ENCODE measurements at places on chromosomes 1 and 21.

- no peak for DNase-seq
Measured at GRCh38 chr1:205716371-205717132, 33.4 kb downstream of the NUCKS1 start.

DNA sequence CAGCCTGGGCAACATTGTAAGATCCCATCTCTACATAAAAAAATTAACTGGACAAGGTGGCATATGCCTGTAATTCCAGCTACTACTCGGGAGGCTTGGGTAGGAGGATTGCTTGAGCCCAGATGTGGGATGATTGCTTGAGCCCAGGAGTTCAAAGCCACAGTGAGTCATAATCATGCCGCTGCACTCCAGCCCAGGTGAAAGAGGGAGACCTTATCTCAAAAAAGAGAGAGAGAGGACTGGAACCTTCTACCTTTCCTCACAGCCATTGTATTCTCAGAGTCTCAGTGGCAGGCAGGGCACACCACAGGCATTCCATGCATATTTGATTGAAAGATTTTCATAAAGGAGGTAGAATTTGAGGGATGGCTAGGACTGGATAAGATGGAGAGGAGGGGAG is 78.4 kb downstream of the KIF14 start:
- DNase-seq, result no peak

GRCh38 chr1:29875557-29876028 is 639.3 kb downstream of the PTPRU start:
- DNase-seq, result no peak

- no peak for DNase-seq
Measured at GRCh38 chr1:226938903-226939437, 1.1 kb upstream of the COQ8A start.

GRCh38 chr1:78683079-78683478 is 33.4 kb downstream of the IFI44 start:
- no peak for DNase-seq

GRCh38 chr1:193417945-193418744 is 231.7 kb upstream of the B3GALT2 start:
- DNase-seq, result no peak

DNA sequence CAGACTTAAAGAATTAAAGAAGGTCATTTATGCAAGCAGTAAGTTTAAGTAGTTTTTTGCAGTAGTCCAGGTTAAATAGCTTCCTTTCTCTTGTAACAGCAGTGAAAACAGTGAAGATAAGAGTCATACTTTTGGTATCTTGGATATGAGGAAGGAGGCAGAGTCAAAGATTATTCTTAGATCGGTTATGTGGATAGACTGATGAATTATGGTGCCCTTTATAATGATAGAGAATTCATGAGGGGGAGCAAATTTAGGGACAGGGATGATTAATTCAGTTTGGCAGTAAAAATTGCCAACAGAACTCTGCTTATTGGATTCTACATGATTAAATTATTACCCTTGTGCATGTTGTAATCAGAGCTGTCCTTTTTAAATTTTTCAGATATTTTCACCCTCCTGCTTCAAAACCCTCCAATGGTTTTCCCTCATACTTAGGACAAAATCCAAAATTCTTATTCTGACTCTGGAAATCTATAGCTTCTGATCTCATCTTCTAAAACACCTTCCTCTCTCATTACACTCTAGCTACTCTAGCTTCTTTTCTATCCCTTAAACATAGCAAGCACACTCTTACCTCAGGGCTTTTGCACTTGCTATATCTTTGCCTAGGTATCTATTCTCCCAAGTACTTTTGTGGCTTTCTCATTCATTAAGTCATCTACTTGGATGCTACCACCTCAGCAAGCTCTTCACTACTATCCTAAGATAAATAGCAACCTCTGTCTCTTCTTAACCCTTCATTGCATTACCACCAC is 79.8 kb downstream of the PKN2 start:
- DNase-seq, result no peak

DNA sequence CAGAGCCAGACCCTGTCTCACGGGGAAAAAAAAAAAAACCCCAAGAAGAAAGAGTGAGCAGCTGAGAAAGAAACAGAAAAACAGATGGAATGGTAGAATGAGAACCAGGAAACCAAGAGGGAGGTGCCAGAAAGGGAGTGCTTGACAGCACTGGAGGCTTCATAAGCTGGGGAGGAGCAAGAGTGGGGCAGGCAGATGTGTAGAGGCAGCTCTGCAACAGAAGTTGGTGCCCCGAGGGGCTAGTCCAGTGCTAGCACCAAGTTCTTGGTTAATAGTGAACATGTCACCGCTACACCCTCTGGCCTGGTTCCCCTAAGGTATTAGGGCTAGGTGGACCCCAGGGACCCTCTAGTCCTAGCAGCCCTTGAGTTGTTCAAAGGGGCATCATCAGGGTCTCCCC is 98.0 kb downstream of the TGFBR3 start:
- DNase-seq, result no peak

GRCh38 chr1:246800756-246801155 is 76.5 kb downstream of the SCCPDH start:
- no peak for DNase-seq

- no peak for DNase-seq
Measured at GRCh38 chr1:2322581-2323211, 68.7 kb downstream of the MORN1 start.

DNA sequence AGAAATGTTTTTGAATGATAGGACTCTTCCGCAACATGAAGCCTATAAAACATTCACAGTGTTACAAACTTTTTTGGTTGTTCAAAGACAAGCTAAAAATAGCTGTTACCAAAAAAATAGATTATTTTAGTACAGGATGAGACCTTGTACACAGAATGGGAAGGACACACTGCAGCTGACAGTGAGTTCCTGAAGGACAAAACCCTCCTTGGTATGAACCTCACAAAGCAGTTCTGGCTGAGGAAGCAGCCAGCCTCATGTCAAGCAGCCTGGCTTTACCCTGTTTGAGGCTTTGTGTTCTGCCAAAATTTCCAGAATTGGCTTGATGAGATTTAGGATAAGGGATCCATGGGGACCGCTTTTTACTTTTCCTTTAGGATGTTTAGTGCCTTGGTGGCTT is 93.7 kb downstream of the RGL1 start:
- DNase-seq, result no peak

Data from stimulated activated CD8-positive, alpha-beta memory T cell treated with anti-CD3 and anti-CD28 coated beads, Interleukin-15, amount 100 ng/mL, for 4 hours (primary cell).